RWPE1 (cell line): ENCODE measurements at places on chromosomes 12 and 14.
A peak's percentile ranks its signal among the peaks of the same experiment; 100 is the strongest.

GRCh38 chr14:69582212-69582611 lies 7.5 kb upstream of the CCDC177 start:
- no peak for DNase-seq

DNA sequence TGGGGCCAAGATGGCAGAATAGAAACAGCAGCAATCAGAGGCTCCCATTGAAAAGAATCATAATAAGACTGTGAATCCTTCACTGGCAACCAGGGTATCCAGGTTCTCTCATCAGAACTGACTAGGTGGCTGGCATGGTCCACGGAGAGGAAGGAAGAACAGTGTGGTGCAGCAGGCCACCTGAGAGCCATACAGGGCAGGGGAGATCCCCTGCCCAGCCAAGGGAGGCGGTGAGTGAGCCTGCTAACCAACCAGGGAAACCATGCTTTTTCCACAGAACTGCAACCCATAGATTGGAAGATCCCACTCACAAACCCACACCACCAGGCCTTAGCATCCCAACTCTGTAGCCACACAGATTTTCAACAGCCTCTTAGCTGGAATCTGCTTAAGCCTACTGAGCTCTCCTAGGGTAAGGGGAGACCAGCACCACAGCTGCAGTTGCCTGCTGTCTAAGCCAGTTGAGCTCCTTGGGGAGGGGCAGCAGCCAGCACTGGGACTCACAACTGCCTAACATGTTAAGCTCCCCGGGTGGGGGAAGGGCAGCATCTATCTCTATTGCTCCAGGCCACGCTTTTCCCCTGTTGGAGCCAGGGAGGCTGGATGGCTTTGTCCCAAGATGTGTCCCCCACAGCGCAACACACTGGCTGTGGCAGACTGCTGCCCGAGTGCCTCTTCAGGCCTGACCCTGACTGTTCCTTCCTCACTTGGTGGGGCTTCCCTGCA lies 342.6 kb upstream of the CCDC196 start:
- DNase-seq, result no peak

DNA sequence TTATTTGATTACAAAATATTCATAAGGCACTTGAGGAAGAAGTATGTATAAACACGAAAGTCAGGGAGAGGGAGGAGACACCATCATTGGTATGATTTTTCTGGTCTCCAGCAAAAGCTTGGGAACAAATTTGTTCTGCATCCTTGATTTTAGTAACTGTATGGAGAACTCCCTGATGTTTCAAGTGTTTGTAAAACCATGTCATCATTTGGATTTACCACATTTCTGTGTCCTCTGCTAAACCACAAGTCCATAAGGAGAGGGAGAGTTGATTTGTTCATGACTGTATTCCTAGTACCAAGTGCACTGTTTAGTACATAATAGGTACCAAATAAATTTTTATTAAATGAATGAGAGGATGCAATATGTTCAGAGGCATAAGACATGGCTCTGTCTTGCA lies 181.1 kb downstream of the BTG1 start:
- DNase-seq, result no peak

GRCh38 chr12:51663390-51663789 lies 72.4 kb downstream of the SCN8A start:
- no peak for DNase-seq

DNA sequence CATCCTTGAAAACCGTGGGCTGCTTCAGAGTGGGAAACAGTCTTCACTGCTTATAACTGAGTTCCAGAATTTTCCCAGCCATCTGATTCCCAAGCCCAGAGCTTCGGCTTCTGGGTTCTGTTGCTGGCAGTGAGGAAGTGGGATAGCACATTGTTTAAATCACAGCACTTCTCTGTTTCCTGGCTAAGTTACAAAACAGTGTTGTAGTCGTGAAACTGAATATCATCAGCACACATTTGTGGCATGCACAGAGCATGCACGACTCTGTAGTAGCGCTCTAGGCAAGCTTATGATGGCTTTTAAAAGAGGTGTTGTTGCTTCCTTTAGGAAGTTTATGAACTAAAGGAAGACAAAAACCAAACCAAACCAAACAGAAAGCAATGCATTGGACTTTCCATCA lies 1005.5 kb downstream of the NRXN3 start:
- no peak for DNase-seq

DNA sequence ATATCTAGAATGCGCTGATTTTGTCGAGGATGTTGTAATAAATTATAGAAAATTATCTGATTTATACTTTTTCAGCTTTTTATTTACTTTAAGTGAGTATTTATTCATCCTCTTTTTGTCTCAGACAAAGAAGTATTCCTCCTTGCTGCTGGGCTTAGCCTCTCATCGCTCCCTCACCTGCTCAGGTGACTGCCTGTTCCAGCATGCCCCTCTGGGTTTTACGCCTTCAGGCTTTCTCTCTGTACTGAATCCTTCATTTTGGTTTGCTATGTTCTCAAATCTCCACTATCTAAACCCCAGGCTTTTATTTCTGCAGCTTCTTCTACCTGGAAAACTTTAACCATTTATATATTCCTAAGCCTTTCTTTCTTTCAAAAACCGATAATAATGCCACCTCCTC lies 1650.9 kb upstream of the SEL1L start:
- DNase-seq, result no peak

DNA sequence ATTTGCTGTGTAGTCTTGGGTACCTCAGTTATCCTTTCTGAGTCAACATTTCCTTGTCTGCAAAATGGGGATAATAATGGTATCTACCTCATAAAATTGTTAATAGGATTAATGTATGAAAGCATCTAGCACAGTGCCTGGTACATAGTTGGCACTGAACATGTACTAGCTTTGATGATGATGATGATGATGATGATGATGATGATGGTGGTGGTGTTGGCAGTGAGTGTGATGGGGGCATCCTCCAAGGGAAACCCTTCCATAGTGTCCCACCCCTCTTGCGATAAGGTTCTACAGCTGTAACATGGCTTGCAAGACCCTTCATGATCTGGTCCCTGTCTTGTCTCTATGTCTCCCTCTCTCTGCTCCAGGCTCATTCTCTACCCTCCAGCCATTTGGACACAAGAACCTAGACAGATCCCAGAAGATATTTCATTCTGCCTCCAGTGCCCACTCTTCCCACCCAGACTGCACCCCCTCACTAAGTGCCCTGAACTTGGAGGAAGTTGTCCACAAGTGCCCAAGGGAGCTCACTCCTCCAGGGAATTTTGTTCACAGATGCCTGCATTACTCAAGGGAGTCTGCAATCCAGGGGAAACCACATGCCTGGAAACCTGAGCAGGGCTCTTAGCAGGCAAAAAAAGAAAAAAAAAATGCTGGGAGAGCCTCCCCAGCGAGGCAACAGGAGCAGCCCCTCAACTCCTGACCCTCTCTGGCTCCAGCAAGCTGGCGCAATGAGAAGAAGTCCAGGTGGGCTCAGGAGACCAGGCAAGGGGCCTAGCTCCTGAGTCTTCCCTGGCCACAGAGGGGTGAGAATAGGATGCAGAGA lies 10.1 kb upstream of the BDKRB1 start:
- DNase-seq, result peak; percentile 21

DNA sequence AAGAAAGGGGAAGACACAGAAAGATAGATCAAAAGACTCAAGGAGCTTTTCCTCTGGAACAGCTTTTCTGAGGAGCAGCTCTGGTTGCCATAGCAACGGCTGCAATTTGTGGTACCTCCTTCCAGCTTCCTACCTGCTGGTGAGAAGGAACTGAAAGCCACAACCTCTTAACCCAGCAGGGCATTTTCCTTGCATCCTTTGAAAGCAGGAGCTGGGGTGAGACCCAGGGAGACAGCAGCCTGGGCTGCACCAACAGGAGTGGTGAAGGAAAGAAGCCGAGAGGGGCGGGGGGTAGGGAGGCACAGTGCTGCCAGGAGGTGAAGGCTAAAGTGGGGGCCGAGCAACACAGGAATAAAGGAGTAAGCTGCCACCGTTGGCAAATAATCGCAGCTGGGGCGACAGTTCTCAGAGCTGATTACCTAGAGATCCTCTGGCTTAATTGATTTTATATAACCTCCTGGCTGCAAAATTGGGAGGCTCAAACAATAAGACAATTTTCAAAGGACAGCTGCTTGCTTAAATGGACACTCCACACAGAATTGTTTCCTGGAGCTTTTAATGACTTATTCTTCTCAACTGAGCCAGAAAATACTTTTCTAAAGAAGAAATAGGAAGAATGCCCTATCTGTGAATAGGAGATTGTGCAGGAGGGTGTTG lies 129.4 kb downstream of the RPAP3 start:
- DNase-seq, result no peak

DNA sequence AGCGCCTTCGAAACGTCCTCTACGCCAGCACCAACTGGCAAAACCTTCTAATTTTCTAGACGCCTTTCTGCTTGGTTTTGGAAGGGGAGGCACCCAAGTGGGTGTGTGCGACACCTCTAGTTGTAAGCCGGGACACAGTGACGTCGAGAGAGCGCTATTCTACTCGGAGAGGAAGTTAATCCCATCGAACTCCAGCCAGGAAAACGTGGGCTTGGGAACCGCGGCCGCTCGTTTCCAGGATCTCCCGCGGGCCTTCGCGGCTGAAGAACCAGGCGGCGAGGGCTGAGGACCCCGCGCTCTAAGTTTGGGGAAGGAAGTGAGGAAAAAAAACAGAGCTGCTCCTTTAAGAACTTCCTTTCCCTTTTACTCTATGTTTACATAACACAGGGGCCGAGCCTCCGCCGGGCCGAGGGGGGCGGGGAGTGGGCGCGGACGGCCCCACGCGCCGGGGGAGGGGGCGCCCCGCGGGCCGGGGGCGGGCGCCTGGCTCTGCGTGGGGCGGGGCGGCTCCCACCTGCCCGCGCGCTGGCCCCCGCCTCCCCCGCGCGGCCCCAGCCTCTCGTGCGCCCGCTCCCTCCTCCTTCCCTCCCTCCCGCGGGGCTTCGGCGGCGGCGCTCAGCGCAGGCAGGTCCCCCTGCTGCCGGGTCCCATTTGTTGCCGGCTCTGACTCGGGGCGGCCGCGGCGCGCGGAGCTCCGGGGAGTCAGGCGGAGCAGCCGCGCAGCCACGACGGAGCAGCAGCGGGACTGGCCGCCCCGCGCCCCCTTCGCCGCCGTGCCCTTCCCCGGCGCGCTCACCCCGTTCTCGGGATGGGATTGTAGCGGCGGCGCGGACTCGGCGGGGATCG lies at the start of gene PELI2:
TSS of gene PELI2 (plus strand) at position 647 of the 846 bp plus-strand sequence. CDS start 250 bp downstream, outside the sequence.
- no peak for DNase-seq

GRCh38 chr12:79661629-79662028 lies 29.1 kb downstream of the PAWR start:
- peak; percentile 20 for DNase-seq

GRCh38 chr14:105257464-105257863 lies 9.1 kb downstream of the BTBD6 start:
- DNase-seq, result no peak

DNA sequence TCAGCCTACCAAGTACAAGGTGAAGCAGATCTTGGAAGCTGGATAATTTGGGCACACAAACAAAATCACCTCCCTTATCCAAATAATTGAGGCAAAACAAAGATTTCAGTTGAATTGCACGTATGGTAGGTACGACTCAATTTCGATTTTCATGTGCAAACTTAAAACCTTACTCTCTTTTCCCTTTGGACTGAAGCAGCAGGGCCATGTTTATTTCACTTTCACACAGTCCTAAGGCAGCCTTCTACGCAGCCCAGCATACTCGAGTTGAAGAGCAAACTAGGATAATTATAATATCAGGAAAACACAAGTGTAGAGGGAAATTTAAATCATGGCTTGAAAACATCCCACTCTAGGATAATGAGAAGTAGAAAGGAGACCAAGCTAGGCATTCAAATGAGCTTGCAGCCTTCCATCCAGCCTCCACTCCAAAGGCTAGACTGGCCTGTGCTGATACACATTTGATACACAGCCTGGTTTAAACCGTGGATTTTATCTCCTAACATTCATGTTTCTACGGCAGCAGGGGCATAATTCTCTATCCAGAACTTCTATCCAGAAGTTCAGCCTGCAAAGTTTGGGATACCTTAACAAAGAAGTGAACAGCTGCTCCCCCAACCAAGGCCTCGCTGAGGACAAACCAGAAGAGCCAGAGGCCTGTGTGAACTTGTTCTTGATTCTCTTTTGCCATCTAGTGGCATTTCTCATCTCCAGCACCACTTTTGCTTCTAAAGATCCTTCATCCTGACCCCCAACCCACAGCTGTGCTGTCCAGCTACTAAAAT lies 2.4 kb upstream of the RNASE7 start:
- DNase-seq, result peak; percentile 72

GRCh38 chr12:117595751-117596150 lies 234.3 kb upstream of the NOS1 start:
- DNase-seq, result no peak

- DNase-seq, result no peak
Observed at GRCh38 chr14:61102549-61103466, 121.8 kb downstream of the SLC38A6 start.

DNA sequence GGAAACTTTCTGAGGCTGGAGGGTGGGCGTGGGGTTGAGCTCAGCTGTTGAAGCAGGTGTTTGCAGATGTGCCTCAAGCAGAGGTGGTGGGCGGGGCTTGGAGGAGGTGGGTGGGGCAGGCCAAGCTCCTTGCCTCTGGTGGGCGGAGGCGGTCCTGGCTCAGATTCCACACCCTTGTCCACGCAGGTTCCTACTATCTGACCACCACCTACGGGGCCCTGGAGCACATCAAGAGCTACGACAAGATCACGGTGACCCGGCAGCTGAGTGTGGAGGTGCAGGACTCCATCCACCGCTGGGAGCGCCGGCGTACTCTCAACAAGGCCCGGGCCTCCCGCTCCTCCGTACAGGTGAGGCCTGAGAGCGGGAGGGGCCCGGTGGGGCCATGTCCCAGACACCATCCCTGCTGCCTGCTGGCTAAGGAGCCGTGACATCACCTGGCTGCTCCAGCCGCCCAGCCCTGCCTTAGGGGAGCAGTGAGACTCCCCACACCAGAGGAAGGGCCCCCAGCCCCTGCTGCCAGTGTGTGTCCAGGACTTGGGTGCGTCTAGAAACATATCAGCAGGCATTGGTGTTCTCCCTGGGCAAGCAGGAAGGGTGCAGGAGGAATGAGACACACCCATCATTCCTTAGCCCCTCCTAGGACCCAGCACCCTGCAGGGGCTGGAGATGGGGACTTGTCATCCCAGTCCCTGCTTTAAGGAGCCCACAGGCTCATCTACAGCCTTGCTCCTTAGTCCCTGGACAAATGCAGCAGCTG lies 63.4 kb downstream of the LGMN start:
- no peak for DNase-seq

DNA sequence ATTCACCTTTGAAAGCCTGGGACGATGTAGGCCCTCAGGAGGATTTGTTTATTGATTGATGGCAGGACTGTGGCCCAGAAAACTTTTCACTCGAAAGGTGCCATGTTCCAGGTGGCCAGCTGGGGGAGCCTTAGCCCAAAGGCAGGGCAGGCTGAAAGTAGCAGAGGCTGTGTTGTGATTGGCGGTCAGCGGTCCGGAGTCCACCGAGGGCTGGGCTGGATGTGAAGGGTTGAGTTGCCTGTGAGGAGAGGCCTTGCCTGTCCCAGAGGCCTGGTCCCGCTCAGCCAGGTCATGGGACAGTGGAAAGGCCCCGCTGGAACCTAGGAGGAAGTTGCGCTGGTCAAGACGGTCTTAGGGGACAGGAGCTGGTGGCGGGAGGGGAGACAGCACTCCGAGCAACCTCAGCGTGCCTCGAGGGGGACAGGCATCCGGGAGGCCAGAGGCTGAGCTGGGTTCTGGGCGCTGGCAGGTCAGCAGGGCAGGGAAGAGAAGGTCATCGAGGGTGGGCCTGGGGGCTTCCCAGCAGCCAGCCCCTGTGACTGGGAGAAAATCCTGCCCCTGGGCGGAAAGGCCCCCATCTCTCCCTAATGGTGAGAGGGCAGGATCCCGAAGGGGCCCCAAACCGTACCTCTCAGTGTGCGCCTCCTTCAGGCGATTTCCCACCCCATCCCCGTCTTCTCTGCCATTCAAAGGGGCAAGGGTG lies 26.3 kb downstream of the CMA1 start:
- DNase-seq, result peak; percentile 82

GRCh38 chr12:5827591-5827990 lies 117.5 kb downstream of the ANO2 start:
- no peak for DNase-seq
